WTC11 (cell line): ENCODE measurements at places on chromosomes 5 and 9. TPM values are rescaled to one million over a fixed set of nuclear protein-coding genes. Genes with fewer than 3 reads are reported as not detected.

IL5 gene
- total RNA-seq = not detected in 3 replicates

- H3K4me1 ChIP-seq = peaks cover 24% of the 10 kb centered on the region
- DNase-seq = no peak
- H3K4me3 ChIP-seq = no peak overlapping the region
- H3K27me3 ChIP-seq = peaks cover 59% of the 10 kb centered on the region
- H3K27ac ChIP-seq = no peak overlapping the region
Measured at GRCh38 chr5:179345183-179345432, 153 bp downstream of the ADAMTS2 start.

- no peaks in the 10 kb centered on the region for H3K36me3 ChIP-seq
- H3K27ac ChIP-seq = no peak overlapping the region
- H3K27me3 ChIP-seq = no peaks in the 10 kb centered on the region
- H3K4me1 ChIP-seq = 0 out of 2 replicates have a peak, but pooled peaks cover 7% of the 10 kb centered on the region
- no peak overlapping the region for H3K4me3 ChIP-seq
Measured at GRCh38 chr5:21802869-21803490, 1050.2 kb downstream of the CDH12 start.

DNA sequence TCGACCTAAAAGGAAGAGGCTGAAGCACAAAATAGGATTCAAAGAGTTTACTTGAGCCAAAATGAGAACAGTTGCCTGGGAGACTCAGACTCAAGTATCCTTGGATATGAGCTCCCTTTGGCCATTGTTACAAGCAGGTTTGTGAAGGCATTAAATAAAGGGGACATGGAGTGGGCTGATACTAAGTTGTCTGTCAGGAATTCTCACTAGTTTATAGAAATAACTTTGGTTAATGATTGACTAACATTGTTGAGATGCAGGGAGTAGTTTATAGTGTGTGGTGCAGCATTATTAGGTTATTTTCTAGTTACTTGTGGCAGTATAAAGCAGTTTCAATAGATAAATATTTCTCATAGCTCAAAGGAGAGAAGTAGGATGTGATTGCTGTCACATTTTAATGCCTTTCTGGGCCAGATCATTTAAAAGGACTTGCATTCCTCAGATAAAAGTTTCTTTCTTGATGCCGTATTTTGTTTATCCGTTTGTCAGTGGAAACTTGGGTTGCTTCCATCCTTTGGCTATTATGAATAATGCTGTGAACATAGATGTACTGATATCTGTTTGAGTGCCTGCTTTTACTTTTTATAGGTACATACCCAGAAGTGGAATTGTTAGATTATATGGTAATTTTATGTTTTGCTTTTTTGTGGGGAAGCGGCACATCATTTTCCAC, 9.1 kb downstream of the AP3S1 start:
- H3K27me3 ChIP-seq = no peaks in the 10 kb centered on the region; the same call in 1 of the 2 replicates
- peaks cover 23% of the 10 kb centered on the region for H3K4me1 ChIP-seq
- peaks cover 14% of the 10 kb centered on the region for H3K36me3 ChIP-seq
- no peak overlapping the region for H3K4me3 ChIP-seq
- H3K27ac ChIP-seq = 0 out of 2 replicates have a peak overlapping the region, but pooled peaks have one; percentile 26
- no peak for DNase-seq

DNA sequence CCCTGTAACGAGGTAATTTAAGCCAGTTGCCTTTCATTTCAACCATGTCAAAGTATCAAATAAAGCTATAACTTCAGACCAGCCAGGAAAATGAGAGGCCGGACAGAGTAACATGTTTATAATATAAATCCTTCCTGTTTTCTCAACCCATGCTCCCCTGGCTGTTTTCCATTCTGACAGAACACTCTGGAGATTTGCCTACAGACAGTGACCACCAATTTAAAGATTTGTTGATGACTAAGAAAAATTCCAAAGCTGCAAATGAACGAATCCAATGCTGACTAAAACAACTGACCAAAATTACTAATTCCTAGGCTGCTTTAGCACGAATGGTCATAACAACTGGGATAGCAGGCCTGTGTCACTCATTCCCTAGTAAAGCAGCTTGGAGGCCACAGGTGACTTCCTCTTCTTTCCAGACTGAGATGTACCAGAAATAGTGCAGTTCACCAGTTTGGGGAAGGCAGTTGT, 141.4 kb downstream of the AOPEP start:
- H3K4me3 ChIP-seq = no peak overlapping the region
- DNase-seq = no peak
- H3K36me3 ChIP-seq = no peaks in the 10 kb centered on the region

GRCh38 chr9:121783521-121784507, 132.4 kb downstream of the DAB2IP start:
- DNase-seq = peak; percentile 58
- no peak overlapping the region for H3K4me3 ChIP-seq
- peaks cover 18% of the 10 kb centered on the region for H3K36me3 ChIP-seq
- peaks cover 43% of the 10 kb centered on the region for H3K4me1 ChIP-seq
- H3K27me3 ChIP-seq = no peaks in the 10 kb centered on the region
- H3K27ac ChIP-seq = peak overlapping the region; percentile 97
